ENCODE measurements at places on chromosomes 16 and 17. TPM values are rescaled to one million over a fixed set of nuclear protein-coding genes. Genes with fewer than 3 reads are reported as not detected.

The ALOXE3 gene
- total RNA-seq, result not detected

The AKTIP gene
- 30.1 TPM for total RNA-seq

The SEPTIN1 gene
- 0.12 TPM for total RNA-seq

The STXBP4 gene
- 3.7 TPM for total RNA-seq

The ZP2 gene
- total RNA-seq, result not detected

The KIF19 gene
- 0.54 TPM for total RNA-seq

The CMTM4 gene
- 12.8 TPM for total RNA-seq

The IGFBP4 gene
- 410 TPM for total RNA-seq

The PSME3 gene
- 44.2 TPM for total RNA-seq

The CACNG1 gene
- total RNA-seq, result not detected

The EXOC7 gene
- total RNA-seq, result 57.9 TPM

The ZNF830 gene
- total RNA-seq, result 4.5 TPM

The CCDC200 gene
- total RNA-seq, result not detected

The NECAB2 gene
- total RNA-seq, result 12.7 TPM

The RAP1GAP2 gene
- 1.9 TPM for total RNA-seq

The UTP18 gene
- total RNA-seq, result 12.0 TPM

The PLD2 gene
- total RNA-seq, result 8.6 TPM

The ZNF205 gene
- 8.4 TPM for total RNA-seq

The EVI2A gene
- 2.6 TPM for total RNA-seq

The ZMYND15 gene
- 1.6 TPM for total RNA-seq

The IFI35 gene
- 14.1 TPM for total RNA-seq

The SHPK gene
- 20.7 TPM for total RNA-seq

The ERCC4 gene
- 3.4 TPM for total RNA-seq

The DOK4 gene
- total RNA-seq, result 38.8 TPM

The ARHGDIA gene
- 145 TPM for total RNA-seq

The KRT33A gene
- not detected for total RNA-seq

The USP43 gene
- 11.6 TPM for total RNA-seq

The TPSG1 gene
- total RNA-seq, result not detected

The STAT3 gene
- total RNA-seq, result 216 TPM

The DBNDD1 gene
- total RNA-seq, result 15.1 TPM

The GUCY2D gene
- total RNA-seq, result not detected

Measured in right lobe of liver (tissue), 6 donors.